ENCODE measurements at places on chromosomes 3 and 15.

DNA sequence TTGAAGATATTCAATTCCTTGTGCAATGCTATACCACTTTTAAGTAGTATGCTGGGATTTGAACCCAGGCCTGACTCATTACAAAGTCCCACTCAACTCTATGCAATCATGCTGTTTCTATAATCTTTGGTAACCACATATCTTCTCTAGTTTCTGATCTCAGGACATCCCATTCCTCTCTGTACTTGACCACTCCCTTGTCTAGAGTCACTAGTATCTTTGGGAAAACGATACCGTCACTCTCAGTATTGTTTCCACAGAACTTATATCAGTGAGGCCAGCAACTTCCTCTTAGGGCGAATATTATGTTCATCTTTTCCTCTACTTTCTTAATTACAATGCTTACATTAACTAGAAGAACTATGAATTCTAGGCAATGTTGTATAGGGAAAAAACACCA, 137.3 kb upstream of the TSPAN3 start:
- DNase-seq = no peak

GRCh38 chr15:65824941-65825544, 33.0 kb upstream of the DENND4A start:
- no peak for DNase-seq

GRCh38 chr3:72665701-72666446, 182.4 kb downstream of the SHQ1 start:
- peak; percentile 98 for DNase-seq

DNA sequence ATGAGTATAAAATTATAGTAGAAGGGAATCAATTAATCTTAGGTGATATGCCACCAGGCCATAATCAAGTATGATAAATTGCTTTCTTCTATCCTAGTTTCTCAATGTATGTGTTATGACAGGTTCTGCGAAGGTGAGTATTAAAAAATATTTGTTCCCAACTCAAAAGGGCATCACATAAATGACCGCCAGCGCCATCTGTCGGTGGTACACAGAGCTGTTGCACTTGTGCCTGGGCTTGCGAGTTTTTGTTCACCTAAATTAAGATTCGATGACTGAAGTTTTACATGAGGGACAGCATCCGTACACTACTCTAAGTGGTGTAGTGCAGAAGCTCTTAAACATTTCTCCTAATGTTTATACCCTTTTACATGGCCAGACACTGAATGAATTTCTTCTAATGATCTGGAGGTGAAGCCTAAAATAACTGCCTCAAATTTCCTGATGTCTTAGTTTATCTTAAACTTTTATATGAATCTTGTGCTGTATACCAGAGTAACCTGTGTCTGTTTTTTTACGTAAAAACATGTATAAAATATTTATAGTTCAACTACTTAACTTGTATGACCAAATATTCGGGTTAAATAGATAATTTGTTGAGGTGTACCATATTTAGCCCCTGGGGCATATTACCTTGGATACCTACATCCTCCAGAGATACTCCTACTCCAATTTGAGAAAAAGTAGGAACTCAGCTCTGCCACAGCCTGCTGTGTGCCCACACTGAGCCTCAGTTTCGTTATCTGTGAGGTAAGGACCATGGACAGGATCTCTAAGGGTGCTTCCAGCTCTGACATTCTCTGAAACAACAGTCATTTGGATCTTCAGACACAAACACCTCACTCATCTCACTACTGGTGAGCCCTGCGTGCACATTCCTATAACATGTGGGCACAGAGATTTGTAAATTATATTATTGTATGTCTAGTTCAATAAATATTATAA, 365.6 kb downstream of the MAGI1 start:
- peak; percentile 17 for DNase-seq

DNA sequence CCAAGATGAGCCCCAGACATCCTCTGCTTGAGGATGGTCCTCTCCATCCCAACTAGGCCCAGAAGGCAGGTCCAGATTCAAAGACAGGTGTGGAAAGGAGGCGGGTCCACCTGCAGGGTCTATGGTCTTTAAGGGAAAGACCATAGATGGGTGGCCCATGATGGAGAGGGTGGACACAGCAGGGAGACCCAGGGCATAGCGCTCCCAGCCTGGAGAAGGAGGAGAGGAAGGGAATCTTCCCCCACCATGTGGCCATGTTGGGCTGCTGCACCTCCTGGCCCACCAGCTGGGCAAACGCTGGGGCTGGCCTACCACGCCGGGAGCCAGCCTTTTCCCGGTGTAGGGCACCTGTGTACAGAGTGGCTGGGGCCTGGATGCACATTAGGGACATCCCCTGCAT, 265.2 kb upstream of the TLE3 start:
- DNase-seq = peak; percentile 64

- DNase-seq = no peak
Measured at GRCh38 chr3:17298038-17298437, 413.3 kb downstream of the PLCL2 start.

DNA sequence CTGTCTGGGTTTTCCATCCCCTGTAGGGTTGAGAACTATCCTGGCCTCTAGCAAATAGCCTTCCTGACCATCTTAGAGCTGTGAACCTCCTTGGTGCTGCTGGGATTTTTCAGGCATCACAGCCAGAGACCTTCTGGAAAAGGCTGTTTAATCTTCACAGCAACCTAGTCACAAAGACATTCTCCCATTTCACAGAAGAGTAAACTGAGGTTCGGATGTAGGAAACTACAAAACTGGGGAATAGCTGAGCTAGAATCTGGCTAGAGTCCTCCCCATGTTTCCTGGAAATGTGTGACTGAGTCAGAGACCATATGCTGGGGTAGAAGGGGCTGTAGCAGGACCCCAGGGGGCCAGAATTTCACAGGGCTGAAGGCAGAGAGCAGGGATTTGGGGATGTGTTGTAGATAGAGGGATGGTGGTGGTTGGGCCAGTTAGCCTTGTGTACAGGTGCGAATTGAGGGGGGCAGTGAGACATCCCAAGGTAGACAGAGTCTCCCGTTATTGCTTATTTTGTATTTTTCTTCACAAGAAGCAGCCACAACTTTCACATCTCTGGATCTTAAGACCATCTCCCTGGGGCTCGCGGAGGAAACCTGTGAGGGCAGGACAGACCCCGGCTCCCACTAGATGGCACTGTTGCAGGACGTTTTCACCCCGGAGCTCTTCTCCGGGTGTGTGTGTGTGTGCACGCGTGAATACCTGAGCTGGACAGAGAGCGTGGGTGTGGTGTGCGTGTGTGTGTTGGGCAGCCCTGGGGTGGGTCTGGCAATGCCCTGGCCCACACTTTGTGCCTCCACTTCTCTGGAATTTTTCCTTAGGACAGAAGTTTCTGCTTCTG, 66.9 kb upstream of the PRR23C start:
- peak; percentile 74 for DNase-seq

- DNase-seq = no peak
Measured at GRCh38 chr3:151879679-151880415, 6.4 kb downstream of the SUCNR1 start.

DNA sequence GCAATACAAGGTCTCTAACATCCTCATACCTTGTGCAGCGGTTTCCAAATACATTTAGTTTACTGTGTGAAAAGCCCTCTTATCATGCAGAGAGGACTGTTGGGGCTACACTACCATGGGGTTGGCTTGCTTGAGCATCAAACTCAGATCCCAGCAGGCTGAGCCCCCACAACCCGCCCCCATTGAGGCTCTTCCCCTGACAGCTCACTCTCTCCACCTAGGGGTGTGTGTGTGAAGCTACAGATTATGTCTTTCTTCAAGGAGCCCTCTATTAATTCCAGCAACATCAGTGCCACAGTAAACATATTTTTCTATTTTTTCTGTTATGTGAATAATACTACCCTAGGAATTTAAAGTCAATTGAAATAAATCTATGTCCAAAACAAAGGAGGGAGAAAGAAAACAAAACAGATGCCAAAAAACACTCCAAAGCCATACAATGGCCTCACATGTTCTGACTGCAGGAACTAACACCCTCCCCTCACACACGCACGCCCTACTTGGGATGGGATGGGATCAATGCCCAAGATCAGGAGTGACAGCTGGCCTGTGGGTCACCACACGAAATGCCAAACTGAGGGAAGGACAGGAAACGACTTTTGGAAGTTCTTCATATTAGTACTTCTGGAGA, 14.7 kb downstream of the TM4SF4 start:
- no peak for DNase-seq

DNA sequence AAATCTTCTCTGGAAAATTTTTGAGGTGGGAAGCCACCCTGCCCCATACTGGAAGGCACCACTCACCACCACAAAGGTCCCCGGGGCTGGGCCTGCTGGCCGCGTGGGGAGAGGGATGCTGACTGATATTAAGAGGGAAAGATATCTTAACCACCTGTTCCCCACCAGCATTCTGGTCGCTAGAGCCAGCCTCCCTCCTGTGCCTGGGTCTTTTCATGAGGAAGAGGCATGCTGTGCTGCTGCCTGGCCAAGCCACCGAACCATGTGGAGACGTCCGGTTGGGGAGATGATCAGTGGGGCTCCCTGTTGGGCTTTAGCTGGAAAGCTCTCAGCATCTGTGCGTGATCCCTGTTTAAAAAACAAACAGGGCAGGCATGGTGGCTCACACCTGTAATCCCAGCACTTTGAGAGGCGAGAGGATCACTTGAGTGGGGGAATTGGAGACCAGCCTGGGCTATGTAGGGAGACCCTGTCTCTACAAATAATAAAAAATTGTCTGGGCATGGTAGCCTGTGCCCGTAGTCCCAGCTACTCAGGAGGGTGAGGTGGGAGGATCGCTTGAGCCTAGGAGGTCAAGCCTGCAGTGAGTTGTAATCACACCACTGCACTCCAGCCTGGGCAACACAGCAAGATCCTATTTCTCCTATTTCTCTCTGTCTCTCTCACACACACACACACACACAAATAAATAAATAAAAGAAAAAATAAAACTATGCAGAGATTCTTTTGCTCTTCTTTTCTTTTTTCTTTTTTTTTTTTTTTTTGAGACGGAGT, 1.0 kb downstream of the KLHL18 start:
- DNase-seq = peak; percentile 5

DNA sequence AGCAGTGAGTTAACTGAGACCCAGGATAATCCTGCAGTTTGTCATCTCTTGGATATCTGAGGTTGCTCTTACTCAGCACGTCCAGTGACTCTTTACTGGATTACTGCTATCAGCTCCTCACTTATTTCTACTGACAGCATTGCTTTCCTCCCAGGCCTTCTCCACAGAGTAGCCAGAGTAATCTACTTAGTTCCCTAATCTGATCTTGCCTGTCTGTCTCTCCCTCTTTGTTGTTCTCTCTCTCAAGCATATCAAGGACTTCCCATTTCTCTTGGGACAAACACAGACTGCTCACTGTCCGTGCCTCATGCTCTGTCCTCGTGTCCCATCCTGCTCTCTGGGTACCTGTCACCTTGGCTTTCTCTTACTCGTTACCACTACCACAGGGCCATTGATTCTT, 376.2 kb downstream of the FEZF2 start:
- no peak for DNase-seq

- DNase-seq = no peak
Measured at GRCh38 chr15:39785841-39786240, 3.2 kb upstream of the FSIP1 start.

GRCh38 chr3:79236496-79236895, 531.3 kb downstream of the ROBO1 start:
- DNase-seq = no peak

Data from NCI-H524 (cell line).